ENCODE measurements at places on chromosomes 13 and 19.

DNA sequence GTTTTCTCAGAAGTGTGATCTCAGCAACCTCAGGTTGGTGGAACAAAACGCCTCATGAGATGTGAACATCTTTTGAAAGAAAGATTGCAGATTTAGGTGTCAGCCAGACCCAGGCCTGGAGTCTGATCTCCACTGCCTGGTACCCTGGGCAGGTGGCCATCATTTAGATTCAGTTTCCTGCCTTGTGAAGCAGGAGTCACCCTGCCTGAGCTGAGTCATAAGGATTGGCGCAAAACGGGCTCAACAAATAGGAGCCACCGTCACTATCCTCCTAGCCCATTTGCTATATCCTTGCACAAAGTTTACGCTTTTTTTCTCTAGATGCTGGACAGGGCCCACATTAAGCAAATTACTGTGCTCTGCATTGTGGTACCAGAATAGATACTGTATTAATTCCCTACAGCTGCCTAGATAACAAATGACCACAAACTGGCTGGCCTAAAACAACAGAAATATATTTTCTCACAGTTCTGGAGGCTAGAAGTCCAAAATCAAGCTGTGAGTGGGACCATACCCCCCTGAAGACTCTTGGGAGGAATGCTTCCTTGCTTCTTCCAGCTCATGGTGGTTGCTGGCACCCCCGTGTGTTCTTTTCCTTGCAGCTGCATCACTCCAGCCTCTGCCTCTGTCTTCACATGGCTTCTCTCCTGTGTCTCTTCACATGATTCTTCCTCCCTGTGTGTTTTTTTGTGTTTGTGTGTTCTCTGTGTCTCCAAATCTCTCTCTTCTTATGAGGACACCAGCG, 38.2 kb downstream of the TNFSF11 start:
- DNase-seq = no peak

GRCh38 chr13:78820541-78820940, 161.6 kb upstream of the OBI1 start:
- no peak for DNase-seq

- no peak for DNase-seq
Observed at GRCh38 chr19:47729468-47729798, 15.9 kb upstream of the NOP53 start.

DNA sequence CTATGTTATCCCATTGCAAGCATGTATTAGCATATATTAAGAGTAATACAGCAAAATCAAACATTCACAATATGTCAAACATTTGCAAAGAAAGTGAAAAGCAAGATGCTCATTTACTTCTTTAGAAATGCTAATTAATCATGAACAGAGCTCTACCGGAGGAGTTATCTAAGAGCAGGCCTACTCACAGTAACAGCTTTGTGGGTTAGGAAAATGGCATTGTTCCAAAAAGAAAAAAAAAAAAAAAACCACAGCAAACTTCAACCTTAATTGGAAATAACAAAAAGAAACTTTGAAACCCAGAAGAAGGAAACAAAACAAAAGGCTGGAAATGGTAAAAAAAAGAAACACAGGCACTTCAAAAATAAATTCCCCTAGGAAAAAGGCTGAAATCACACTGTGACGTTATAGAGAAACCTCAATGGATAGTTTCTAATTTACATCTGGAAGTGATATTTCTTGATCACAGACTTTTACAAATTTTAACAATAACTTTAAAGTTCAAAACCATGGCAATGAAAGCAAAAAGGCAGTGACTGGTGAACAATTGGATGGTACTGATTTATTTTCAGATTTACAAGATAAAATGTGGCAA, 1236.8 kb upstream of the SPRY2 start:
- peak; percentile 54 for DNase-seq

- no peak for DNase-seq
Observed at GRCh38 chr13:28735481-28736029, 16.8 kb upstream of the SLC46A3 start.

GRCh38 chr19:30565636-30566035, 193.5 kb downstream of the ZNF536 start:
- no peak for DNase-seq

DNA sequence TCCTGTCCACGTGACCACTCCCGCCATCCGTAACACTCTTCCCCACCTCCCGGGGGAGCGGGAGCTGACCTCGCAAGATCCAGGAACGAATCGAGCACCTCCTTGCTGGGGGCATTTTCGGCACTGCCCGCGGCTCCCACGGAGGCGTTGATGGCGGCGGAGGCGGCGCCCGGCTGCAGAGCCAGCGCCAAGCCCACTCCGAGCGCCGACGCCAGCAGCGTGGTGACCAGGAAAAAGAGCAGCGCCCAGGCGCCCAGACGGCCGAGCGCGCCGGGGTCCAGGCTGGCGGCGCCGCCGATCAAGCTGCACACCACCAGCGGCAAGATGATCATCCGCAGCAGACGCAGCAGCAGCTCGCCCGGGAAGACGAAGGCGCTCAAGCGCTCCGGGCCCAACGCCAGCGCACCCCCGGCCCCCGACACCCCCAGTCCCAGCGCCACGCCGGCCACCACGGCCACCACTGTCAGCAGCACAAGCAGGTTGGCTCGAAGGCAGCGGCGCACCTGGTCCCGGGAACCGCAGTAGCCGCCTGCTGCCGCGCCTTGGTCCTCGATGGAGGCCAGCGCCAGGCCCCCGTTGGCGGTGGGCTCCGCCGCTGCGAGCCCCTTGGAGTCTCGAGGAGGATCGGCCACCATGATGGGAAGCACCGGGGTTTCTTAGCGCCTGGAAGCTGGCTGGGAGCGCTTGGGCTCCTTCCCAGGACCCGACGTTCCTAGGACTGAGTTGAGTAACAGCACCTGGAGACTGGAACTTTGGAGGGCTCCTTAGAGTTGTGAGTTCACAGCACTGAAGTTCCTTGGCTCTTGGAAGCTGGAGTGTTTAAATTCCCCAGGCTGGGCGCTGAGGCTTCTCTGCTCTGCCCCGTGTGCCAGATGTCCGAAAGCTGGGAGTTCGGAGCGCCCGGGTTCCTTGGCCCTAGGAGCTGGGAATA, 798 bp downstream of the SLC1A5 start:
- DNase-seq = no peak

DNA sequence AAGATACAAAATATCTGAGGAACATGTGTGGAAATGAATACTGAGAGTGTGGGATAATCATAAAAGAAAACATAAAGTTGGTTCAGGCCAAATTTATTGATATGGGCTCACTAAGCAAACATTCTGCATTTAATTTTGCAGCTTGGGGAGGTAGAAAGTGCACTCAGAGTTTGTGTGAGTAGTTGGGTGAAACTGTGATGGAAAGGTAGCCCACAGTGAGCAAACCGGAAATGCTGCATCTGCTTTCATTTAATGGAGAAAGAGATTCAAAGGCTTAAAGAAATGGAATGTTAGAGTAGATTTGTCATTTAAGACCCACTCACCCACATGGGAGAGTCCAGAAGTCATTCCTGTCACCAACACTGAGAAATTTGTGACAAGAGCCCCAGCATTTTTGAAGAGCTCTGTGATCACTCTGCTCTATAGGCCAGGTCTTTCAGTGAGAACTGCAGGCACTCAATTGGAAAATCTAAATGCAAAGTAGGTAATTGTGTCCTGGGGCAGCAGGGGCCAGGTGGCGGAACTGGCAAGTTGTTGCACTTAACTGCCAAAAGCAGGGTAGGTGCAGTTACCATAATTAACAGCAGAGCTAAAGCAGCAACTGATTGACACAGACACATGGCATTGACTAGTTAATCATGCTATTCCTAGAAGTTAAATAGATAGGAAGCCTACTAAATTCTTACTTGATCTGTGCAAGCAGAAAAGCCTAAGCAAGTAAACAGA, 1228.3 kb upstream of the PCDH20 start:
- no peak for DNase-seq

GRCh38 chr19:3987619-3988371, 2.5 kb upstream of the EEF2 start:
- DNase-seq = no peak

DNA sequence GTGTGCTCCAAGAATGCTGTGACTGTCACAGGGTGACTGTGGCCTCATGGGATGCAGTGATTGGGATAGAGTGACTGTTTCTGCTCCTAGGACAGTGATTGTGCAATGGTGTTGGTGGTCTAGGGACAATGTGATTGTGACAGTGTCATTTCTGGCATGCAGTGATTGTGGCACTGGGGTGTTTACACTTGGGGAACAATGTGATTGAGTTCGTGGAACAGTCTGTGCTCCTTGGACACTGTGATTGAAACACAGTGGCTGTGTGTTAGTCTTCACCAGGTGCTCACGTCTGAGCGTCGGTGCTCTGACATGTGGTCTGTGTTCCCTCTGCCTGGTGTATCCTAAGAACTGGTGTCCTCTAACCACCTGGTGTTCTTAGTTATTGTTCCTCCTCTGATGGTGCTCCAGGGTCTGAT, 1.7 kb downstream of the PDE4A start:
- DNase-seq = no peak

DNA sequence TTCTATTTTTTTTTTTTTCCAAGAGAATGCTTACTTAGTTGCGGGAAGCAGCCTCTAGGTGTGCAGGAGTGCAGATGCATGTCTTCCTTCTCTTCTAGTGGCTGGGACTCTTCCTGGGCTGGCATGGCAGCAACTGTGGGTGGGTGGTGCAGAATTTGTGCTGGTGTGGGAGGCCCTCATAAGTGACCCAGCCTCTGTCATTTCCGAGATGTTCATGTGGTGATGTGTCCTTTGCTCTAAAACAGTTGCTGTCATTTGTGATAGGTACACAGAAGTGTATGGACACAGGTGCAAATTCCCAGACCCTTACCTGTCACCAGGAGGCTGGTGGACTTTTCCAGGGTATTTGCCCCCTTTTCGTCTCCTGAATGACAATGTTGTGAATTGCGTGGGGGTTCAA, 367.7 kb downstream of the KCNRG start:
- DNase-seq = no peak

DNA sequence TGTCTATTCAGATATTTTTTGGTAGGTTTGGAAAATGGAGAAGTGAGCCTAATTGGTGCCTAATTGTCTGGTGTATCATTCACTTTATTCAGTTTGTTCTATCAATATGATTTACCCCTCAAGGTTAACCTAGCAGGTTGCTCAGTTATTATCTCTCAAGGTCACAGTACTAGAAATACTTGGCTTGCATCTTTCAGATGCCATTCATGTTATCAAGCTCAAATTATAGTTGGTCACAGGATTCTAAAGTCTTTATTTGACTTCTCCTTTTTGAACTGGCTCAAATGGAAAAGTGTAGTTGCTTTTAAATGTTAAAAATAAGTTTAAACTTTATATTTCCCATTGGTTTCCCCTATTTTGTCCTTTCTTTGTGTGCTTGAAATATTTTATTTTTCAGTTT, 2.6 kb downstream of the KCNRG start:
- no peak for DNase-seq

- no peak for DNase-seq
Observed at GRCh38 chr19:51227326-51227725, 2.4 kb downstream of the CD33 start.

Measured in retinal pigment epithelial cell (primary cell).